ENCODE measurements at places on chromosomes 2 and 18.

DNA sequence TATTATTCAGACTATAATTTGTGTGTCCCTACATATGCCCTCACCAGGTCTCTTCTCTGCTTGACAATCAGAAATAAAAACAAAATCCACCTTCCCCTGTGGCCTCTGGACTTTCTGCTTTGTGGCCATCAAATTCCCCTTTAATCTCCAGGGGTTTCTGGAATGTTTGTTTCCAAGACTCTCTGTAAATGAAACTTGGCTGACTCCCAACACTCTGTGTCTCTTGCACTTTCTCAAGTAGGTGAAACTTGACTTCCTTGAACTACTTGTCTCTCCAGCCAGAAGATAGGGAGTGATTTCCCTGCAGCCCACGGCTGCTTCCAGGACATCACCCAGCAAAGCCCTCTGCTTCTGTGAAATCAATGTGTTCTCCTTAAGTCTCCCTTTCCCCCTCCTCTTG lies 54.1 kb upstream of the AQP4 start:
- no peak for DNase-seq

- DNase-seq, result no peak
Measured at GRCh38 chr2:33215299-33215698, 261.1 kb upstream of the RASGRP3 start.

- DNase-seq, result no peak
Measured at GRCh38 chr18:49795612-49796552, 17.5 kb downstream of the ACAA2 start.

DNA sequence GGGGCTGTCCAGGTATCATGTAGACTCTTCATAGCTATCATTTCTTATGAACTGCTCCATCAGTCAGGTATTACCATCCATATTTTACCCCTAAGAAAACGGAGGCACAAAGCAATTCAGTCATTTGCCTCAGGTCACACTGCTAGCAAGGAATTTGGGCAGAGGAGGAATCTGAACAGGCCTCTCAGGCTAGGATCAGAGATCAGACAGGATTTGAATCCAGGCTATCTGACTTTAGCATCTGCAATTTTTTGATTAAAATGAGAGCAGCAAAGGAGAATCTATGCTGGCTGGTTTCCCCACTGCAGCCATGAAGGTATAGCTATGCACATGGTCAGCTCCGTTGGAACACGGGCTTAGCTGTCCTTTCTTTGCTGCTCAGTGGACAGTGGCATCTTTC lies 60.1 kb downstream of the TACR1 start:
- DNase-seq, result no peak

GRCh38 chr2:28164280-28164801 lies 228.3 kb upstream of the FOSL2 start:
- DNase-seq, result no peak

DNA sequence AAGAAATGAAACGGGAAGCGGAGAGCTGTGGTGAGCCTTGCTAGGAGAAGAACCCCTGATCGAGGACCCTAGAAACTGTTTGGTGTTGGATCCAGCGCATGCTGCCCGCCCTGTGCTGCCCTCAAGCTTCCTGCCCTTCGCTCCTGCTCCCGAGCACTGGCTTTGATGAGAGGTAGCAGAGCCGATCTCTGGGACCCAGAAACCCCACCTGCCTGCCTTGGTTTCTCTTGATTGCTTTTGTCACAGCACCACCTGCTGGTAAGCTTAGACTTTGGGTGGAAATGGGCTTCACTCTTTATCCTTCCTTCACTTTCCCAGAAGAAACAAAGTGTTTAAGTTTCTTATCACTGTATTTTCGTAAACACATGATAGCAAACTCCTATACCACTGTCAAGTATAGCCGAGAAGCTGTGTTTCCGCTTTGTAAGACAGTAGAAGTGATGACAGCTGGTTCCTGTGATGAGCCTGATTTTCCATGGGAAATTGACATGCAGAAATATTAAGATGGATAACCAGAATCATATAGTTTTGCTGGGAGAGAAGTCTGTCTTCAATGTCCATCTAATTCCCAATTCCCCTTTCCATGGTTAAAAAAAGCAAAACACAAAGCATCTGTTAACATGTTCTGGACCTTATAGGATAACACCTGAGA lies 267.4 kb downstream of the PHLPP1 start:
- DNase-seq, result peak; percentile 20

DNA sequence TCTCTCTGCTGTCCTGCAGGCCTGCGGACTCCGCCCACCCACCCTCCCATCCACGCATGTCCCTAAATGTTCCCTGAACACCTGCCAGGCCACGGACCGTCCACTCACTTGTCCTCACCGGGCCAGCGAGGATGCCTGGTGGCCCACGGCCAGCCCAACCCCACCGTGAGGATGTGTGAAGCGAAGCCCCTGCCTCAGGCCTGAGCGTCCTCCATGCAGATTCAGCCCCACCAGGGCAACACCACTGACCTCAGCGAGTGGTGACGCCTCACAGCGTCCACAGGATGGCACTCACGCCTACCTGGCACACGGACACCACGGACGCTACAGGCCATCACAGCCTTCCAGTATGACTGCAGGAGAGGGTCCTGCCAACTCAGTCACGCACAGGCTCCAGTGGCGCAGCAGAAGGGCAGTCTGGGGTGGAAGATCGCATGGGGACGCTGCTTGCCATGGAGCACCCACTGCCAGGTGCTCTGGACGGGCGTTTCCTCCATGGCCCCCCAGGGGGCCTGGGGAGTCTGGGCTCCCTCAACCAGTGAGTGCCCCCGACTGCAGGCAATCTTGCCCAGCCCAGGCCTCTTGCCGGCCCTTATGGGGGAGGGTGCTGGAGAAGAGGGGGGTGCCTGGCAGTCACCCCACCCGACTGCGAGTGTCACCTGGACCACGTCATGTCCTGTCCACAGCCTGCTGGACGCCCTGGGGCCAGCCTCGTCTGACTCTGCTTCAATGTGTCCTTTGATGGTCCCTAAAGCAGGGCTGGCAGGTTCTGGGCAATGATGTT lies 25.4 kb downstream of the HDAC4 start:
- no peak for DNase-seq

DNA sequence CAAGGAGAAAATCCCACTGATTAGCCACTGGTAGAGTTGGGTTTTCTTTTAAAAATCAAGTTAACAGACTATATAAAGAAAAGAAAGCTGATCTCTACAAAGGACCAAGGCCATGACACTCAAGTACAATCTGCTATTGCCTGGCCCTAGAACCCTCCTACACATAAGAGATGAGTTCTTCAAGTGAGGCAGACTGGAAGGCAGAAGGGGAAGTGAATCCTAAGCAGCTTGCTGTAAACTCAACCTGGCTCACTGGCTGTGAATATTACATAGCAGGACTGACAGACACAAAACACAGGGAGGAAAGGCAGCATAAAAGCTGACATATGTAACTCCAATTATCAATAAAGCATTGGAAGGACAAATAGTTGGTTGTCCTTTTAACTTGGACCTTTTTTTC lies 65.4 kb downstream of the TRIP12 start:
- no peak for DNase-seq

- no peak for DNase-seq
Measured at GRCh38 chr2:196105951-196106350, 37.3 kb upstream of the DNAH7 start.

- DNase-seq, result no peak
Measured at GRCh38 chr2:177723235-177723634, 330.7 kb downstream of the AGPS start.

DNA sequence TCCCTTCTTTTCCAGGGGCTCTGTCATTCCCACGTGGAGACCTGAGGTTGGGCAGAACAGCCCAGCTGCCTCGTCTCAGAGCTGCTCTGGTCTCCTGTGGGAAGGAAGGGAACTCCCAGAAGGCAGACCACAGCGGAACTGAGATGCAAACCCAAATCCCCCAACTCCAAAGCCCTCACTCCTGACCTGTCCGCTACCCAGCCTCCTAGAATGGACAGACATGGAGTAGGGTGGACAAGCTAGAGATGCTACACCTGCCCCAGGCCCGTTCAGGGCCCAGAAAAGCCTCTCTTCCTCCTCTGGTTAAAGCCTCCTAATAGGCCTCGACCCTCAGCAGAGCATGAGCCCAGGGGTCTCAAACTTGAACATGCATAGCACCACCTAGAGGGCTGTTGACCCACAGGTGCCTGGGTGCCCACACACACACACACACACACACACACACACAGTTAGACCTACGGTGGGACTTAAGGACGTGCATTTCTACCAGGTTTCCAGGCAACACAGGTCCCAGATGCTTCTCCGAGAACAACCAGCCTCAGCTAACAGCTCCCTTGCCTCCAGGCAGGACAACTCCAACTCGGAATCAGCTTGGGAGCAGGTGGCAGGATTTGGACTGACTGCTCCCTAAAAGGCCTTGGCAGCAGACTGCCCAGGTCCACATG lies 93.5 kb downstream of the TNS1 start:
- no peak for DNase-seq

DNA sequence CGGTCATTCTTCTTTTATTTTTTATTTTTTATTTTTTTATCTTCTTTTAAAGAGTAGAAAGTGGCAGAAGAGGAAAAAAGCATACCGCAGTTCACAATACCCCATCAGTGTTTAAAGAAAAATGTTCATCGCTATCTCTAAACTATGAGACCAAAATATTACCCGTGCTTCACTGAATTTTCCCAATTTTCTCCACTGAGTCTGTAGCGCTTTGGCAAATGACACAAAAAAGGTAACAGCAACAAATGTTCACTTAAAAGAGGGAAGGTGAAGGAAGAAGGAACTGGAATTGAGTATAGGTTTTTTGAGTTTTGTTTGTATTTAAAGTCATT lies 15.1 kb upstream of the RIOK3 start:
- no peak for DNase-seq

- DNase-seq, result no peak
Measured at GRCh38 chr18:36665952-36666351, 162.8 kb downstream of the TPGS2 start.

DNA sequence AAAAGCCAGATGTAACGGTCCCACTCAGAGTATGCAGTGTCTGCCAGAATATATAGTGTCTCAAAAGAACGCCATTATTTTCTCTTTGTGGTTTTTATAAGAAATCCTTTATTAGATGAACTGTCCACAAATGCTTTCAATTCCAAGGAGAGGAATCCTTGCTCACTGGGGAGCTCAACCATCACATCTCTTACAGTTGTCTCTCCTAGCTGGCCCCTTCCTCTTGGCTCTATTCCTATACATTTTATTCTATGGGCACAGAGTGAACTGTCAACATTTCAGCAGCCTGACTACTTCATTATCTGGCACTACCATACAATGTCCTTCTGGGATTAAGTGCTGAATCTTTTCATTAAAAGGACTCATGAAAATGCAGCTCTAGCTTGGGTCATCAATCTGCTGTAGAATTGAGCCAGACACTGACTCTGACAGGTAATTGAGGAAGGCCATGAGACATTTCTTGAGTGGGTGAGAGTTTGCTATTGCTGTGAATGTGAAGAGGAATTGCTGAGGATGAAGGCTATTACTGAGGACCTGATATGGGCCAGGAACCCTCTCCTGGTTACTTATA lies 96.5 kb upstream of the THOC1 start:
- DNase-seq, result no peak

GRCh38 chr2:199903111-199903510 lies 8.0 kb upstream of the C2orf69 start:
- DNase-seq, result no peak

- no peak for DNase-seq
Measured at GRCh38 chr2:109279243-109279860, 150.3 kb downstream of the SH3RF3 start.

DNA sequence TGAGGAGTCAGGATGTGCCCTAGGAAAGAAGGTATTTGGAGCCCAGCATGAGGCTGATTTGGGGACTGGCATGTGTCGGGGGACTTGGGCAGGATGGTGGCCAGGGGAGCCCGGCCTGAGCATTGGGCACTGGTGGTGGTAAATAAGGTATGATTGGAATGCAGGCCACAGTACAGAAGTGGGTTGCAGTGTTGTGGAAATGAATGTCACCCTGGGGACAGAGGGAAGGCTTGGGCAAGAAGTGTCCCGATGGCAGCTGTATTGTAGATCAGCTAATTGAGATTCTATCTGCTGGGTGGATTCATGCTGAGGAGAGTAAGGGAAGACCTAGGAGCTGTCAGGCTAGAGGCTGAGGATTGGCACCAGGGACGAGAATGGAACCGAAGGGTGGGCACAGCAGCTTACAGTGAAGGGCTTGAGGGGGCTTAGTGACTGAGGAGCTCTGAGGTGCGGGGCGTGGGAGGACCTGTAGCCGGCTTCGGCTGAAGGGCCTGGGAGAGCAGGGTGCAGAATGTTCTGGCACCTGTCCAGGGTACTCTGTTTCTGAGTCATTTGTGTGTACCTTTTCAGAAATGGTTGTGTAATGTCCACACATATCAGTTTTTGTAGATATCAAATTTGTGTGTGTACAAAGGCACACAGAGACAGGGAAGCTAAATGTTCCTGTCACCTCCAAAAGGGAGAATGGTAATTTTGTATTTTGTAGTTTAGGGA lies 170.2 kb downstream of the PRKCE start:
- DNase-seq, result no peak

- DNase-seq, result no peak
Measured at GRCh38 chr18:48167897-48168253, 237.4 kb upstream of the SMAD2 start.

- DNase-seq, result no peak
Measured at GRCh38 chr2:182240862-182241371, 185.9 kb downstream of the PDE1A start.

DNA sequence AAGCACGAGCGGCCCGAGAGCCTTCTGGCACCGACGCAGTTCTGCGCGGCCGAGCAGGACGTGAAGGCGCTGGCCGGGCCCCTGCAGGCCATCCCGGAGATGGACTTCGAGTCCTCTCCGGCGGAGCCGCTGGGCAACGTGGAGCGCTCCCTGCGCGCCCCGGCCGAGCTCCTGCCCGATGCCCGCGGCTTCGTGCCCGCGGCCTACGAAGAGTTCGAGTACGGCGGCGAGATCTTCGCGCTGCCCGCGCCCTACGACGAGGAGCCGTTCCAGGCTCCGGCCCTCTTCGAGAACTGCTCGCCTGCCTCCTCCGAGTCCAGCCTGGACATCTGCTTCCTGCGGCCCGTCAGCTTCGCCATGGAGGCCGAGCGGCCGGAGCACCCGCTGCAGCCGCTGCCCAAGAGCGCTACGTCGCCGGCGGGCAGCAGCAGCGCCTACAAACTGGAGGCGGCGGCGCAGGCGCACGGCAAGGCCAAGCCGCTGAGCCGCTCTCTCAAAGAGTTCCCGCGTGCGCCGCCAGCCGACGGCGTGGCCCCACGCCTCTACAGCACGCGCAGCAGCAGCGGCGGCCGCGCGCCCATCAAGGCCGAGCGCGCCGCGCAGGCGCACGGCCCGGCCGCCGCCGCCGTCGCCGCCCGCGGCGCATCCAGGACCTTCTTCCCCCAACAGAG lies 70.4 kb downstream of the ARHGEF33 start:
- peak; percentile 38 for DNase-seq

DNA sequence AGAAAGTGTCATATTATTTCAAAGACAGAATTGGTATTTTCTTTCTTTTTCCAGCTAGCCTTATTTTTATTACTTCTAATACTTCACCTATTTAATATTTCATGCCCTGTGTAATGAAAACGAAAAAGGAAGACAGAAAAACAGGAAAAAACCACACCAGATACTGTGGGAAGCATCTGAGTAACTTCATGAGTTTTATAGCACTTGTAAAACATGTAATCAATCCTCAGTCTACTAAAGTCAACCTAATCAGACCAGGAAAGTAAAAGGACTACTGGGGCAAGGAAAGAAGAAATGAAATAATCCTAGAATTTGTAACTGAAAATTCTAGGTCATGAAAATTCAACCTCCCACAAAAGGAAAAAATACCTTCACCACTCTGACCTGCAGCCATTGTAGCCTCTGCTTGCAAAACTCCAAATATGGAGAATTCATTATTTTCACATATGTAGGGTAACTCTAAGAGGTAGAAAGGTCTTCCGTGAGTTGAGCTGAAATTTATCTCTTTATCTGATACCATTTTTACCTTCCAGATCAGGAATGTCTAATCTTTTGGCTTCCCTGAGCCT lies 34.7 kb upstream of the STRN start:
- DNase-seq, result no peak

GRCh38 chr2:130891966-130892365 lies 55.3 kb downstream of the ARHGEF4 start:
- DNase-seq, result no peak

Measured in activated CD4-positive, CD25-positive, alpha-beta regulatory T cell (primary cell).